Bronchial smooth muscle cell (primary cell): ENCODE measurements at places on chromosomes 3 and 15. TPM values are rescaled to one million over a fixed set of nuclear protein-coding genes. Genes with fewer than 3 reads are reported as not detected.

TRIM42 gene
- total RNA-seq = not detected in 2 replicates

SPESP1 gene
- 6.8 and 14.3 TPM in 2 replicates for total RNA-seq

ROPN1 gene
- total RNA-seq = not detected in 2 replicates

ZKSCAN7 gene
- total RNA-seq = 5.8 and 6.2 TPM in 2 replicates

RTP4 gene
- total RNA-seq = 3.0 and 4.1 TPM in 2 replicates

TMOD2 gene
- total RNA-seq = 5.1 and 5.2 TPM in 2 replicates

BNIP2 gene
- 54.1 and 70.0 TPM in 2 replicates for total RNA-seq

GHSR gene
- total RNA-seq = not detected in 2 replicates

NPAP1 gene
- total RNA-seq = under 0.01 TPM in 1 of 2 replicates, not detected in the other

LTK gene
- total RNA-seq = 0.17 and 0.63 TPM in 2 replicates

TGM4 gene
- under 0.01 TPM in 1 of 2 replicates, not detected in the other for total RNA-seq

ZBTB47 gene
- 24.4 and 45.8 TPM in 2 replicates for total RNA-seq

IL5RA gene
- under 0.01 TPM in 1 of 2 replicates, not detected in the other for total RNA-seq

FGF7 gene
- total RNA-seq = 393 and 762 TPM in 2 replicates

UBE2E1 gene
- total RNA-seq = 73.8 and 97.1 TPM in 2 replicates

NANOGP8 gene
- total RNA-seq = not detected in 2 replicates

CCDC12 gene
- 32.0 and 41.7 TPM in 2 replicates for total RNA-seq

VPS33B gene
- total RNA-seq = 11.5 and 12.1 TPM in 2 replicates

CA12 gene
- 47.5 and 101 TPM in 2 replicates for total RNA-seq

DCBLD2 gene
- 48.5 and 87.0 TPM in 2 replicates for total RNA-seq

ERICH6 gene
- under 0.01 and 0.17 TPM in 2 replicates for total RNA-seq

SAXO2 gene
- 0.17 and 0.32 TPM in 2 replicates for total RNA-seq

AP2M1 gene
- 624 and 646 TPM in 2 replicates for total RNA-seq

SNX33 gene
- total RNA-seq = 14.0 and 21.8 TPM in 2 replicates

SLC7A14 gene
- total RNA-seq = 3.3 and 29.8 TPM in 2 replicates

CFAP161 gene
- 0.16 and 0.17 TPM in 2 replicates for total RNA-seq

ARPIN gene
- 11.3 and 11.8 TPM in 2 replicates for total RNA-seq

PPP4R2 gene
- 44.6 and 46.8 TPM in 2 replicates for total RNA-seq

TIGIT gene
- total RNA-seq = 0.32 TPM in 1 of 2 replicates, not detected in the other
